Foreskin fibroblast (primary cell): ENCODE measurements at places on chromosomes 16 and 17.

GRCh38 chr17:61410141-61411010, 10.7 kb downstream of the TBX2 start:
- peak; percentile 96 for DNase-seq

DNA sequence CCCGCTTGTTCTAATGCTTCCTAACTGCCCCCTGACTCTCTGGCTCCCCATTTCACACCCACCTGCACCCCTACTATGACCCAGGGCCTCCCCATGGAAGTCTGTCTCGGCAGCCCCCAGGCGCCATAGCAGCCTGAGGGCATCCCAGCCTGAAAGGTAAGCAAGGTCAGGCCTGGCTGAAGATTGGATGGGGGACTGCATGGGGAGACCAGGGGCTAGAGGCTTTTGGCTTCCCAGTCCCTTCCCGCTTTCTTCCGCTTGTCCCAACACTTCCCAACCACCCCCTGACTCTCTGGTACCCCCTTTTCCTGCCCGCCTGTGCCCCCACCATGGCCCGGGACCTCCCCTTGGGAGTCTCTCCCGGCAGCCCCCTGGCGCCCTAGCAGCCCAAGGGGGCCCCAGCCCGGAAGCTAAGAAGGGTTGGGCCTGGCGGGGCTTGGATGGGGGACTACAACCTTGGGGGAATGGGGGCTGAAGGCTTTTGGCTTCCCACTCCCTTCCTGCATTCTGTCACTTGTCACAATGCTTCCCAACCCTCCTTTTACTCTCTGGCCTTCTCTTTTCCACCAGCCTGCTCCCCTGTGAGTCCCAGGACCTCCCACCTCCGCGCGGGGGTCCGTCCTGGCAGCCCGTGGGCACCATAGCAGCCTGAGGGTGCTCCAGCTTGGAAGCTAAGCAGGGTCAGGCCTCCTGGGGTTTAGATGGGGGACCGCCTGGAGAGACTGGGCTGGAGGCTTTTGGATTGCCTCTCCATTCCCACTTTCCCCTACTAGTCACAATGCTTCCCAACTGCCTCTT, 2288.4 kb downstream of the TP53TG3F start:
- DNase-seq = no peak

GRCh38 chr17:66730461-66730923, 104.4 kb upstream of the CACNG5 start:
- DNase-seq = no peak

DNA sequence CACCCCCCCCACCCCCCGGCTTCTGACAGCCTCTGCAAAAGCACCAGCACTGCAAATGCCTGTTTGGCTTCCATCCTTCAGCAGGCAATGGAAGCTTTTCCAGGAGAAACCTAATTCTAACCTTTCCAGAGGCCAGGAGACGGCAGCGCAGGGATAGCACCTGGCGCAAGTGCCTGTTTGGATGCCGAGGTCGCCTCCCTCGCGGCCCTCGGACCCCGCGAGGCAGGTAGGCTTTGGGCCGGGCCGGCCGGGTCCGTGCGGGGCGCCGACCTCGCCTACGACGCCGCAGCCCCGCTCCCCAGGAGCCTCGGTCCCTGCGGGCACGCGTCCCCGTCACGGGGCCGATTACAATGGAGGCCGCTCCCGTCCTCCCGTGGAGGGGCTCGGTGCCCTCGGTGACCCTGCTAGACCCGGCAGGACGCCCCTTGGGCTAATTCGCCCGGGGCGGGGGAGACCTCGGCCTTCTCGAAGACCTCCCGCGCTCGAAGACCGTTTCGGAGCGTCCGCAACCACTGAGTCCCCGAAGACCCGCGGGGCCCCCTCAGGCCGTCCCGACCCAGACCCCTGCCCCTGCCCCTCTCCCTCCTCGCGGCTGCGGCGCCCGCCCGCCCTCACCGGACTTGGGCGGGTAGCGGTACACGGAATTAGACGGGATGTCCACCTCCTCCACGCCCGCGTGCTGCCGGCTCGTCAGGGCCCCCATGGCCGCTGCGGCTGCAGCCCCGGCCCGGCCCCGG, 587 bp downstream of the RNF157 start:
- DNase-seq = no peak

DNA sequence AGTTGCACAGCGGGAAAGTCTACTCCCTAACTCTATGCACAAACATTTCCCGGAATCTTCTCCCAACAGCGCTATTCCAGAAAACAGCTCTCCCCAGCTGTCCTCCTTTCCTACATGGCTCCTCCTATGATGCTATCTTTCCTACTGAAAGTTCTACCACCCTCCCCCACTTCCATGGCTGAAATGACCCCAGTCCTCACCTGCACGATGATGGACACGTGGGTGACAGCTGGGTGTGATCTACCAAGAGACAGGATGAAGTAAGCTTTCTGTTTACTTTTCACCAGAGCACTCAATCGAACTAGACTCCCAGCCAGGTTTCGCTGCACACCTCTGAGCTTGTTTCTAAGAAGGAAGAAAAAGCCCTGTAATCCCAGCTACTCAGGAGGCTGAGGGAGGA, 10.7 kb downstream of the CTC1 start:
- DNase-seq = no peak

- DNase-seq = no peak
Measured at GRCh38 chr17:75445296-75445695, 11.1 kb upstream of the TMEM94 start.

DNA sequence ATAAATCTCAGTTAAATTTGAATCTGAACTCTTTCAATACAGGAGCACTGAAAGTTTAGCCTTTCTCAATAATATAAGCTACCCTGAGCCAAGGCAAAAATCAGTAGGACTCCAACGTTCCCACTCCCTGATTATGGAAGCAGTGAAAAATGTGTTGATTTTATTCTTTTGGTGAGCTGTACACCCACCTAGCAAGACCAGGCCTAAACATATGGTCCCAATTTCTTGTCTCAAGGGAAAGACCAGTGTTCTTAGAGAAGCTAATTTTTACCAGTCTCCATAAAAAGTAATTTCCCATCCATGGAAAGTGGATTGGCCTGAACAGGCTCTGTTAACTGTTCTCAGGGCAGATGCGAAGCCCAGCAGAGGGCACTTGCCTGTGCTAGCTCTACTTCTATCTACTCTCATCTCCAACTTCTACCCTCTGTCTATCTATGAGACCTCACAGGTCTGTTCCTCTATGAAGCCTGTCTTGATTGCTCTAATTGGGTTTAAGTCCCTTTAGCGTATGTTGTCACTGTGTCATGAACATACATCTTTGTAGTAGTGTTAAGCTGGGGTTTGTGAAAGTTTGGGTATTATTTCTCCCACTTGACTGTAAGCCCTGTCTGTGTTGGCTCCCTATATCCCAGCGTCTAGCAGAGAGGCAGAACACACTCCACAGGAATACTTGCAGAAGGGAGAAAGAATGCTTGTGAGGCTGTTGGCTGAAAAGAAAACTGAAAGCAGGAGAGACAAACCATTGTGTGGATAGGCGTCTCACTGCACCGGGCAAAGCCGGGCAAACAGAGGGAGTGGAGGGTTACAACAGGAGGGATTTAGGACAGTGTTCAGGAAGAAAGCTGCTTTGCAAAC, 167.1 kb upstream of the MAF start:
- peak; percentile 54 for DNase-seq

- no peak for DNase-seq
Measured at GRCh38 chr17:41351177-41351576, 549 bp upstream of the KRT33A start.

DNA sequence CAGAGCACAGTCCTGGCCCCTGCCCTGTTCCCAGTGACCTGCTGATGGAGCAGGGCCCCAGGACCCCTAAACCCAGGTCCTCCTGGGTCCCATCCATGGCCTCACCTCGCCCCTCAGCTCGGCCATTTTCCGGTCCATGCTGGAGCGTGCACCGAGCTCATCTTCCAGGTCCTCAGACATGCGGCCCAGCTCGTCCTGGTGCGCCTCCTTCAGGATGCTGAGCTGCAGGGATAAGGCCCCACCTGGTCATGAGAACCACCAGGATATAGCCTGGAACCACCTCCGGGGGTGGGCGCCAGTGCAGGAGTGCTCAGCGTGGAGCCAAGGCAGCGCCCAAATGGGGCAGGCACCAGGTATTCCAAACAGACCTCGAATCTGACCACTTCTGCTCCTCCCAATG, 17.9 kb downstream of the CCDC102A start:
- no peak for DNase-seq

GRCh38 chr17:4436846-4437245, 3.1 kb downstream of the SPNS3 start:
- no peak for DNase-seq

DNA sequence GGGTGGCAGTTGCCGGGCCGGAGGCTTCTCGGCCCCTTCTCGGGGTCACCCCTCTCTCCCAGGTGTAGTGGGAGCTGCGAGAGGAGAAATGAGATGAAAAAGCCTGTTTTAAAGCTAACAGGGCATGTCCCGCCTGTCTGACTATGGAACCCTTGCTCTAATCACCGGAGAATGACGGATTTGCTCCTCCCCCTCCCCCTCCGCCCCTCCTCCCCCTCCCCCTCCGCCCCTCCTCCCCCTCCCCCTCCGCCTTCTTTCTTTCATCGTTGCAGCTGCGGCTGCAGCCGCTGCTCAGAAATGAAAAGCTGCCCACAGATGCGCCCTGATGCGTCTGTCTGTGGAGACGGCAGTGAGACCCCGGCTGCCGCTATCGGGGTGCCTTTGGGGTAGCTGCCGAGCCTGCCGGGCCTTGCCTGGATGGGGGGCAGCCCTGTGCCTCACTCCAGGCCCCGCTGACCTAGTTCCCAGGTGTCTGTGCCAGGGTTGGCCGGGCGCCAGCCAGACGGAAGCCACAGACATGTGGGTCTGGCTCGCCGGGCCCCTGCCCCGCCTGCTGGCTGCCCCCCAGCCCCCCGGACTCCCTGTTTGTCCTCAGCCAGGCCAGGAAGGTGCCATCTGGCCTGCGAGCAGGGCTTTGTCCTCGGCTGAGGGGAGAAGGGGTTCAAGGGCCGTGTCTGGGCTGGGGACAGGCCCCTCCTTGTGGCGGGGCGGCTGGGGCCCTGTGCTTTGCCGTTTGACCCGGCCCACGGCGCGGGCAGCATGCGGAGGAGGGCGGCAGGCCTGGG, 37.7 kb downstream of the GINS2 start:
- no peak for DNase-seq

DNA sequence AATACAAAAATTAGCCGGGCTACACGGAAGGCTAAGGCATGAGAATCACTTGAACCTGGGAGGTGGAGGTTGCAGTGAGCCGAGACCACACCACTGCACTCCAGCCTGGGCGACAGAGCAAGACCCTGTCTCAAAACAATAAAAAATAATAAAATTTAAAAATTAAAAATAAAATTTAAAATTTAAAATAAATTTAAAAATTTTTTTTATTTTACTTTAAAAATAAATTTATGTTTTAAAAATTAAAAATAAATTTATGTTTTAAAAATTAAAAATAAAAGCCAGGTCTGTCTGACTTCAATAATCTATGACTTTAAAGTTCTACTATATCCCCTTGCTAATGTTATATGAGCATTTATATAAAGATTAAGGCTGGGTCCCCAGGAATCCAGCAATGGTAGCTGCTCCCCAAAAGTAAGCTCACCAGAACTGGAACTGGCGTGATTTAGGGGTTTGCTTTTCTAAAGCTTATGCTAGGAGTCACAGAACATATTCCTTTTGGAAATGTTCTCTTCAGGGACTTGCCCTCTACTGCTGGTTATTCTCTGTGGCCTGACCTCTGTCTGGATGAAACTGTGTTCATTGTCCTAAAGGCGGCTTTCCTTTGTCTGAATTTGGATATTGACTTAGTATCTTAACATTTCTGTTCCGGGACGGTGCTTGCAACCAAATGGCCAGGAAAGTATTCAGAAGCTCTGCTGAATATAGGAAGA, 140.2 kb upstream of the NOL11 start:
- no peak for DNase-seq

GRCh38 chr16:88819126-88819525, 7.4 kb upstream of the APRT start:
- no peak for DNase-seq
